Astrocyte of the spinal cord (primary cell): ENCODE measurements at places on chromosomes 12 and 14.

DNA sequence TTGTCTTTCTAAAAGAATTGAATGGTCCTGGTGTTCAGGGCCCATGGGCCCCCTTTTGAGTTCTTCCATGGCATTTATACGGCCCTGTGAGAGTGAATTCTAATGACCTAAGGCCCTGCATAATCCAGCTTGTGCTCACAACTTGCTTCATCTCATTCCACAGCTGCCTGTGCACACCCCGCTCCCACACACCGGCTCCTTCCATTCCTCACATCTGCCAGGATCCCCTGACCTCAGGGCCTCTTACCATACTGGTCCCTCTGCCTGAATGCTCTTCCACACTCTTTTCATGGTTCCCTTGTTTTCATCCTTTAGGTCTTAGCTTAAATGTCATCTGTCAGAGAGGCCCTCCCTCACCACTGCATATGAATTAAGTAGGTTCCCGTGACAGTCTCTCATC, 49.5 kb upstream of the EGLN3 start:
- no peak for DNase-seq

DNA sequence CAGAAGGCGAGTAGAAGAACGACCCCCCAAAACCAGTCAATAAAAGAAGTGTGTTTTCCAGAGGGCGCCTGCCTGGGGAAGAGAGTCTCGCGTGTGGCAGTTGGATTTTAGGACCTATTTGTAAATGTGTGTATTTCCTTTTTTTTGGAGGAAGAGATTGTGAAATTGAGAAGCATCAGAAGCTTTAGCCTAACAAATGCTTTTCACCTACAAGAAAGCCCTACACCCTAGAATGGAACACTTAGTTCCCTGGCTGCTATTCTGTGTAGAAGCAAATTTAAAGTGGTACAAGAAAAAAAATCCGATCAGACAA, 1.3 kb downstream of the RCOR1 start:
- DNase-seq = peak; percentile 20

DNA sequence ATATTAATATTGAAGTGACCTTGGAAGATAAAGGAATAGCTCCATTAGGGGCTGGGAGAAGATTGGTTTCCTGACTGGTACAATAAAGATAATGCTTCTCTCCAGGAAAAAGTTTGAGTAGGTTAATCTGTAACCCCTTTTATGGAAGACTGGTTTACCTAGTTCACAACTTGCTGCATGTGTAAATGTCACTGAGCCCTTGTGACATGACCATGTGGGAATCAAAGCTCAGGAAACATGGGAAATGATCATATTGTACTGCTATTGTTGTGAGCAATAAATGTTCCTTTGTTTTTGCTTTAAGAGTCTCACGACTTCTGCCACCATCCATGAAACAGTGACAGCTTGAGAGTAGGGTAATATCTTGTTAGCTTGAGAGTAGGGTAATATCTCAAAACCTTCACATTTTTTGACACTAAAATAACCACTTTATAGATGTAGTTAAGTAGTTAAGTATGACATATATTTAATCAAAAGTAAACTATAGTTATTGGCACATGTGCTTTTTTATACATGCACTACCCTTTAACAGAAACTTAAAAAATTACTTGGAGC, 1338.6 kb downstream of the FSCB start:
- DNase-seq = no peak

DNA sequence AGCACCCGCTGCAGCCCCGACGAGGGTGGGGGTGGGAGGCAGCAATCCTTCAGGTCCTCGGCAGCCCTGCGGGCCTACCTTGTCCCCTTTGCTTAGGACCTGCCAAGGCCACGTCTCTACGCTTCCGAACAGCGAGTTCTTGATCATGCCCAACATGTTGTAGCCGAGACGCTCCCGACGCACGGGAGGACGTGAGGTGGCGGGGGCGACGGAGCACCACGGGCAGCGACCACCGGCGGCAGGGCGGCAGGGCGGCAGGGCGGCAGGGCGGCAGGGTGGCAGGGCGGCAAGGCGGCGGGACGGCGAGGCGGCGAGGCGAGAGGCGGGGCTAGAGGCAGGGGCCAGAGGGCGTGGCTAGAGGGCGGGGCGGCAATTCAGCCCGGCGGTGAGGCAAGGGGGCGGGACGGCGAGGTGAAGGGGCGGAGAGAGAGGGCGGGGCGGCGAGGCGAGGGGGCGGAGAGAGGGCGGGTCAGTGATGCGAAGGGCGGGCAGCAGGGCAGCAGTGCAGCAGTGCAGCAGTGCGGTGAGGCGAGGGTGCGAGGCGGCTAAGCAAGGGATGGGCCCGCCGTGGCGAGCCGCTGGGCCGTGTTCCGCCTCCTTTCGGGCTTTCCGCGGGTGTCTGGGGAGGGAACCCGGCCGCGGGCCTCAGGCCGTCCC, at the start of gene HEBP1:
Gene HEBP1 (minus strand): TSS at position 307 of the 657 bp plus-strand sequence. CDS start 151 bp downstream, at position 156.
- DNase-seq = peak; percentile 89

DNA sequence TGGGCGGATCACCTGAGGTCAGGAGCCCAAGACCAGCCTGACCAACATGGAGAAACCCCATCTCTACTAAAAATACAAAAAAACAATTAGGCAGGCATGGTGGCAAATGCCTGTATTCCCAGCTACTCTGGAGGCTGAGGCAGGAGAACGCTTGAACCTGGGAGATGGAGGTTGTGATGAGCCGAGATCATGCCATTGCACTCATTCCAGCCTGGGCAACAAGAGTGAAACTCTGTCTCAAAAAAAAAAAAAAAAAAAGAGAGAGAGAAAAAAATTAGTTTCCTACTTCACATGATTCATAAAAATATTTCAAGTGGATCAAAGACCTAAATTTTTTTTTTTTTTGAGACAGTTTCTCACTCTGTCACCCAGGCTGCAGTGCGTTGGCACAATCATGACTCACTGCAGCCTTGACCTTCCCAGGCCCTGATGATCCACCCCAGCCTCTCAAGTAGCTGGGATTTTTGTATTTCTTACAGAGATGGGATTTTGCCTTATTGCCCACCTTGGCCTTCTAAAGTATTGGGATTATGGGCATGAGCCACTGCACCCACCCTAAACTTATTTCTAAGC, 24.9 kb downstream of the FCF1 start:
- peak; percentile 4 for DNase-seq
